NCI-H510A (cell line): ENCODE measurements at places on chromosomes 7 and 10.

- DNase-seq, result no peak
These were observed 15.1 kb downstream of the GCK start for GRCh38 chr7:44173911-44174693.

- DNase-seq, result no peak
These were observed 154.1 kb upstream of the AHR start for GRCh38 chr7:17144322-17144721.

GRCh38 chr10:74683621-74684364 is 142.6 kb upstream of the KAT6B start:
- peak; percentile 46 for DNase-seq

- DNase-seq, result no peak
These were observed 222.4 kb downstream of the BICC1 start for GRCh38 chr10:58735087-58735486.

GRCh38 chr7:100674411-100675104 is 1.0 kb downstream of the GNB2 start:
- no peak for DNase-seq

GRCh38 chr10:63642808-63643207 is 121.6 kb downstream of the REEP3 start:
- DNase-seq, result no peak

DNA sequence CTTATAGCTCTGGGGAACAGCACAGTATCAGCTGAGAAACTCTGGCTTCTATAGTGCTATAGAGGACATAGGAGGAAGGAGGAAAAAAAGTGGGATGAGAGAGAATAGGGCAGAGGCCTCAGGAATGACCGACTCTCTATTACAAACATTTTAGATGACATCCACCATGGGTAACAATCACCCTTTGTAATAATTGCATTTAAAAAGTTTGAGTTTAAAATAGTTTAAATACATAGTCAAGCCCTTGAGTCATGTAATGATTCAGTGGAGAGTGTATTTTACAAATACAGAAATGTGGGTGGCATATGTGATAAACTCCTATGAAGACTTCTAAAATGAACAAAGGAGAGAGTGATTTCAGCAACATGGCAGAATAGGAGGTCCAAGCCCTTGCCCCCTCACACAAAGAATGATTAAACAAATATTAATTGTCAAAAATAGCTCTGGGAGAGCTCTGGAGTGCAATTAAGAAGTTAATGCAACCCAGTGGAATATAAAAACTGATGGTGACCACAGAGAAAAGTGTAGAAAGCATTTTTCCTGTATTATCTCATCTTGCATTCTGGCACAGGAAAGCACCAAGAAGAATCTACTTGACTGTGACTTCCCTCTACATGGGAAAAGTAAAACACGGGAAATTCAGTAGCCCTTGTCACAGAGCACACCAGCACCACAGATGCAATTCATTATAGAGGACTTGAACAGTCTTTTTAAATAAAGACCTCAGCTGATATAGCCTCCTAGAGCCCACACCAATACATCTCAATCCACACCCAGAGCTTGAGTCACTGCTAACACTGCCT is 569.0 kb upstream of the SORCS1 start:
- DNase-seq, result no peak
